ENCODE measurements at places on chromosomes 1 and 21.

DNA sequence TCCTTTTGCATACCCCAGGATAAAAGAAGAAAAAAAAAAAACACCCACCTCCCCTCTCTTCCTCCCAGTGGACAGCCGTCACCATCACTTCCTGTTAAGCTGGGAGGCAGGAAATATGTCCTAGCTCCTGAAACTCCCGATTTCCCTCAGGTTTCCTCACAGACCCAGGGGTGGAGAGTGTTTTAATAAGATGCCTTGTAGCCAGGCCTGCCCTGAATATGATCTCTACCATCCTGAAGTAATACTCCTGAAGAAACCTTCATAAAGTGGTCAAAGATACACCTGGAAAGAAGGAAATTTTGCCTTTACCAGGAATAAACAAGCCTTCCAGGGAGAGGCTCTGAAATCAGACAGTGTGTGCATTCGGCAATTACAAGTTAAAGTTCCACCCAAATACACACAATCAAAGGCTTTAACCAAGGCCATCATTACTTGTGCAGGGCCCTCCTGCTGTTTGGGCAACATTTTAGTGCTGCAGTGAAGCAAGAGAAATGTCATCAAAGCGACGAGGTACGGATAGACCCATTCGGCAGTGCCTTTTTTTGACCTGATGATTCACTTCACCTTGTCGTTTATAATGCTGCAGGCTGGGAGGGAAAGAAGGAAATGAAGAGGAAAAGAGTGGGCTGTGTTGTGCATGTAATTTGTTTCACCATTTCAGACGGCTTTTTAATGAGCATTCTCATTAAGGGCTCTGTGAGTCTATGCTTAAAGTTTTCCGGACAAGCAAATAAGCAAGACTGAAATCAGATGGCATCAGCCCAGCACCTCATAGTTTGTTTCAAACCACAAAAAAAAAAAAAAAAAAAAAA, 41.0 kb upstream of the RASAL2 start:
- DNase-seq = no peak

- no peak for DNase-seq
Measured at GRCh38 chr1:244137276-244137675, 86.2 kb downstream of the ZBTB18 start.

DNA sequence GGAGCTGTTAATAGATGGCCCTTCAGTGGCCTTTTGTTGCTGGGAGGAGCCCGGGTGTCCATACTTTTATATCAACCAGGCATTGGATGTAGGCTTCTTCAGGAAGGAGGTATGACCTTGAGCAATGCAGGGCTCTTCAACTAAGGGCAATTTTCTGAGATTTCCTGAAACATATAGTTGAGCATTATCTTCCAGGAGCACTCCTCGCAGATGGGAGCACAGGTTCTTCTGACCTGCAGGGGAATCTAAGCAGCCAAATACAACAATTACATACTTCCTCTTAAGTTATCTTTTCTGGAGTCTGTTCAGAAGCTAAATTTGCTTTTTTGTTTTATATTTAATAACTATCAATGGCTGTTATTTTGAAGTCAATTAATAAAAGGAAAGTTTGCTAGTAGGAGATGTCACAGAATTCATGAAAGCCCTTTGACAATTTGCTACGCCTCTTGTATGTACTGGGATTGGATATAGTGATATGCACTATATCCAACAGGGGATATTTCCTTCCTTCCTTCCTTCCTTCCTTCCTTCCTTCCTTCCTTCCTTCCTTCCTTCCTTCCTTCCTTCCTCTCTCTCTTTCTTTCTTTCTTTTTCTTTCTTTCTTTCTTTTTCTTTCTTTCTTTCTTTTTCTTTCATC, 422.6 kb upstream of the NEGR1 start:
- no peak for DNase-seq

GRCh38 chr21:38439957-38440356, 58.3 kb downstream of the ERG start:
- DNase-seq = no peak

- DNase-seq = no peak
Measured at GRCh38 chr1:222975472-222976122, 160.8 kb downstream of the DISP1 start.

DNA sequence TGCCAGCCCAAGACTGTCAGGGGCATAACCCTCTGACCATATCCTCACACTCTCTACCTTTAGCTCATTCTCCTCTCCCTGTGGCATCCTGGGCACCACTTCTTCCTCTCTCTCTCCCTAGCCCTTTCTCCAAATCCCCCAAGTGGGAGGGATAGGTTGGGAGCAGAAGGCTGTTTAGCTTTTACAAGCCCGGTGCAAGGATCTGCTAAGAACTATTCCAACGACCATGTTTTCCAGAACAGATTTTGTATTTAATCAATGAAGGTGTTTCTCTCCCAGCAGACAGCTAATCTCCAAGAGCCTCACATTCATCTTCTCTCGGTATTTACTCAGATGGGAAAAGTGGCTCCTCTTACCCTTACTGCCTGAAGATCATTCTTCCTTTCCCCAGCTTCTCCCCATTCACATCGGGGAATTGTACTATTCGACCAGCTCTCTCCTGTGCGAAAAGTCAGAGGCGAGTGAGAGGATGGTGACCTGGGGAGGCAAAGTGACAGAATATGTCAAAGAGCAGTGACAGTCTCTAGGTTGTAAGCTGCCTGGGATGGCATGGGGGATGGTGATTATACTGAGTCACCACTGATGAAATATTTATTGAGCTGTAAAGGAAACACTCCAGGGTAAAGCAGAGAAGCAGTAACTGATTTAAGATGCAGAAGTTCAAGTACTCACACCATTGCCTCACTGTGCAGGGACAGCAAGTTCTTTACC, 47.0 kb upstream of the RBM15 start:
- DNase-seq = no peak

GRCh38 chr1:54157401-54157800, 4.6 kb upstream of the CDCP2 start:
- no peak for DNase-seq

DNA sequence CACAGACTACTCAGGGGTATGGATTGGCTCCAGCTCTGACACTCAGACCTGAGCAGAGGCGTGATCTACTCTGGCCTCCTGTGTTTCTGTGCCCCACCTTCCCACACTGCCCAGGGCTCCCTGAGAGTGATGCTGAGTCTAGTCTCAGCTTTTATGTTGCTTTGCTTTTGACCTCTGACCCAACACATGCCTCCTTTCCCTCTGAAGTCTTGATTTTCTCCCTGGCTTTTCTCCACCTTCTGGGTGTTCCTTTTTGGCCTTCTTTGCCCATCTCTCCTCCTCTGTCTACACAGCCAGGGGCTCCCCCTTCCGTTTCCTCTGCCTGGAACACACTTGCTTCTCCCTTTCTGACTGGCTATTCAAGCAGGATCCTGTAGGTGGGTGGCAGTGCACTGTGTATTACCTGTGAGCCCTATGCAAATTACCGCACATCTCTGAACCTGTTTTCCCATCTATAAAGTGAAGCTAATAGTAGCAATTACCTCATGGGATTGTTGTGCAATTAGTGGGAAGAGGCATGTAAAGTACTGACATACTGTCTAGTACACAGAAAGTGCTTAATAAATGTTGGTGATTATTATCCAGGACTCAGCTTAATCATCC, 13.7 kb upstream of the MEX3A start:
- no peak for DNase-seq

- DNase-seq = no peak
Measured at GRCh38 chr1:65606426-65606825, 186.0 kb downstream of the LEPR start.

- no peak for DNase-seq
Measured at GRCh38 chr1:101959456-101959855, 37.3 kb downstream of the OLFM3 start.

- DNase-seq = no peak
Measured at GRCh38 chr1:7100479-7100878, 315.2 kb downstream of the CAMTA1 start.

DNA sequence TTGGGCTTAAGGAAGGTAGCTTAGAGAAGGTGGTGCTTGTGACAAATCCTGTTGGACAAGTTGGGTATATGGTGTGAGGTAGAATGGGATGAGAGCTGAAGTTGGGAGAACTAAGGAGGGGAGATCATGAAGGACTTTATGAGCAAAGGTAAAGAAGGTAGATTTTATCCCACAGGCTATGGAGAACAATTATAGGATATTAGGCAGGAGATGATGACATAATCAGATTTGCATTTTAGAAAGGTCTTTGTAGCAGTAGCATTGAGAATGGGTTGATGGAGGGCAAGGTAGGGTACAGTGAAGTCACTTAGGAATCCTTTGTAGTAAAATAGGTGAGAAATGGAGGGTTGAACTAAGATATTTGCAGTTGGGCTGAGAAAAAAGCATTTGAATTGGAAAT, 14.9 kb upstream of the TCHH start:
- DNase-seq = no peak

DNA sequence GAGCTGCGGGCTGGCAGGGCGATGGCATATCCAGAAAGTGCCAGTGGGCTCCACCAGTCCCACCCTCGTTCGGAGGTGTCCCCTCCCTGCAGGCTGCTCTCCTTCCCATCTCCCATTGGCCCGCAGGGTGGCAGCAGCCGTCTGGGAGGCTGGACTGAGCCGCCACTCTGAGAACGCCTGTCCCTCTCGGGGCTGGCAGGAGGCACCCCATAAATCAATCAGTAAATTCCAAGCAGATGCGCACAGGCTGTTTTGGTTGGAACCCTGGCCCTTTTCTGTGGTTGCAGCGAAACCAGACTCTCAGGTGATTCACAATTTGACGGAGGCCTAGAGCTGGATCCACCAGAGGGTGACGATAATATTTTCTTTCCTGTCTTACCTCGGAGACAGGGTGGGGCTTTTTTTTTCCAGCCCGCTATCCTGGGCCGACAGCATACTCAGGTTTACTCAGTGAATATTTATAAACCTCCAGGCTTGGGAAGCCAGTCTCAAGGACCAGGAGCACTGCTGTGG, 99.7 kb downstream of the GLIS1 start:
- no peak for DNase-seq

DNA sequence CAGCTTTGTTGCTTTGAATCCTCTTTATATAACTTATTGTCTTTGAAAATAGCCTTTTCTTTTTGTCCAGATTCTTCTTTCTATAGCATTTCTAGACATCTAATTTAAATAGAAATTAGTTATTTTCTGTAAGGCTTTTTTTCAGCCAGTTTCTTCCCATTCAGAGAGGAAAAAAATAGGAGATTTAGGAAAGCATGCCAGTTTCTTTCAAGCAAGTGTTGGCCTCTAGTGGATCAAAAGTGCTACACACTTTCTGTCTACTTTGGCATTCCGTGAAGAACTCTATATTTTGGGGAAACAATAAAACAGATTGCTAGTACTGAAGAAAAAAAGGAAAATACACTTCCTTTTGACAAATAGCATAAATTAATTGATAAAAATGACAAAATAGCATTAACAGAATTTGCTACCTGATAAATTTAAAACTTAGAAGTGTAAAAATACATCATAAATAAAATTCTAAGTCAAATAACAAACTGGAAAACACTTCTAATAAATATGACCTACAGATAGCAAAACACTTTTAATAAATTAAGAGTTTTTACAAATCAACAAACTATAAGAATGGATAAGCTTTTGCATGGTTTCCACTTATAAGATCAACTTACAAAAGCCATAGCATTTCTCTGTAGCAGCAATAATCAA, 13.1 kb upstream of the EXO1 start:
- DNase-seq = no peak

DNA sequence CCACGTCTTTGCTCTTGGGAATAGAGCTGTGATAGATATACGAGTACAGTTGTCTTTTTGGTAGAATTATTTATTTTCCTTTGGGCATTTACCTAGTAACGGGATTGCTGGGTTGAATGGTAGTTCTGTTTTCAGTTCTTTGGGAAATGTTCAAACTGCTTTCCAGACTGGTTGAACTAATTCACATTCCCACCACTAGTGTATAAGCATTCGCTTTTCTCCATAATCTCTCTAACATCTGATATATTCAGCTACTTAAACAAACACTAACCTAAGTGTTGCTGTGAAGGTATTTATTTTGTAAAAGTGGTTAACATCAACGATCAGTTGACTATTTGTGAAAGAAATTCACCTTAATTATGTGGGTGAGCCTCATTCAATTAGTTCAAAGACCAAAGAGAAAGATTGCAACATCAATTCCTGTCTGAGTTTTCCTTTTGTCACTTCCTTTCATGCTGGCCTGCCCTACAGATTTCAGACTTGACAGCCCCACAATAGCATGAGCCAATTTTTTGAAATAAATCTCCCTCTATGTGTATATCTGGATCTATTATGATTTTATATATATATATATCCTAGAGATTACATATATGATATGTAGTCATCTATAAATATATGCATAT, 26.7 kb upstream of the DUSP10 start:
- DNase-seq = no peak

DNA sequence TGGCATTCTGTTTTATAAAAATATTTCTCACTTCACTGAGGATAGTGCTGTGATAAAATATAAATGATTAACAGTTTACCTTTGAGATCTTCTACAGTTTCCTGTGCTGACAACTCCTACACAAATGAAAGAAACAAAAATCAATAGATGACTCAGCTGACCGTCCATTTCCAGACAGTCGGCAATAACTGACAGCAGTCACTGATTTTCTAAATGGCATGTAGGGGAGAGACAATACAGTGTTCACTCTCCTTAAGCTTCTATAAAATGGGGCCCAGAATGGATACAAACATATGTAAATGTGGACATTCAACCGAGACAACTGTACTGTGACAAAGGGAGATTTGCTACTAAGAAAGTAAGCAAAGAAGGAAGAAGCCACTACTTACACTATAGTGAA, 34.3 kb downstream of the PCNX2 start:
- no peak for DNase-seq

DNA sequence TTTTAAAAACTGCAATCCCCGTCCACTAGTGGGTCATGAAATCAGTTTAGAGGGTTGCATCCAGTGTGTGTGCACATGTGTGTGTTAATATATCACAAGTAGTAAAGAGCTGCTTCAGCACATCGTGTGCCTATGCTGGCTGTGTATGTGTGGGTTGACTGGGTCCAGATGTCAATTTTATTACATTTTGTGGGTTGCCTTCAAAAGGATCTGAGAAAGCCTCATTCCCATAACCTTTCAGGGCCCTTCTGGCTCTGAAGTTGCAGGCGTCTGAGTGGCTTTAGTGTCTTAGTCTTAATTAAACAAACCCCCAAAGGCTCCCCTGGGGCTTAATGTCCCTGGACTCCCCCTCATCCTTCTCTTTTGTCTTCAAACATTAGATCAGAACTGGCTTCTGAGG, 19.8 kb downstream of the PLA2G2D start:
- no peak for DNase-seq

DNA sequence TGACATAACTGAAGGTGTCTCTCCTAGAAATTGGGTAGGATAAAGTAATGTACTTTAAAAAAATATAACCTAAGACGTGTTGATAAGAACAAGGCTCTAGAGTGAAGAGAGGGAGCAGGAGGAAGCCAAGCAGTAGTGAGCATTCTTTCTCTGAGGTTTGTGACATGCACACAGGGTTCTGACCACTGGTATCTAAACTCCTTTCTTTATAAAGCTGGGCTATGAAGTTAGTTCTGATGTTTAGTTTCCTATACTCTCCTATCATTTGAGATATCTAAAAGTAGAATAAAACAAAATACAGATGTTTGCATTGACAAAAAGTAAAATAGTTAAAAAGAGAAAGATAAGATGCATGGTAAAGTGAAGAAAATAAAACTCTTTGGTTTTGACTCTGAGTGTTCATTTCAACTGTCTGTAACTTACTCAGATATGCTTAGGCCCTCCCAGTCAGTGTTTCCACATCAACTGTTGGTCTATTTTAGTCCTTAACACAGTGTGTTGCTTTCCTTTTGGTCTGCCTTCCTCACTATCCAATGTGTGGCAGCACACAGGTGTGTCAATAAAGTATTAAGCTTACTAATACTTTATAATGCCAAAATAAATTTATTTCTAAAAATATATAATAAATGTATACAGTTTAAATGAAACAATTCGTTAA, 543.5 kb downstream of the PTPRC start:
- DNase-seq = no peak
